ENCODE measurements at places on chromosomes 3 and 15.

GRCh38 chr15:68888419-68888818 is 41.9 kb upstream of the SPESP1 start:
- DNase-seq = peak; percentile 11

GRCh38 chr15:42533246-42533645 is 15.3 kb downstream of the LRRC57 start:
- no peak for DNase-seq

- DNase-seq = no peak
Measured at GRCh38 chr3:17759901-17760300, 17.5 kb upstream of the TBC1D5 start.

DNA sequence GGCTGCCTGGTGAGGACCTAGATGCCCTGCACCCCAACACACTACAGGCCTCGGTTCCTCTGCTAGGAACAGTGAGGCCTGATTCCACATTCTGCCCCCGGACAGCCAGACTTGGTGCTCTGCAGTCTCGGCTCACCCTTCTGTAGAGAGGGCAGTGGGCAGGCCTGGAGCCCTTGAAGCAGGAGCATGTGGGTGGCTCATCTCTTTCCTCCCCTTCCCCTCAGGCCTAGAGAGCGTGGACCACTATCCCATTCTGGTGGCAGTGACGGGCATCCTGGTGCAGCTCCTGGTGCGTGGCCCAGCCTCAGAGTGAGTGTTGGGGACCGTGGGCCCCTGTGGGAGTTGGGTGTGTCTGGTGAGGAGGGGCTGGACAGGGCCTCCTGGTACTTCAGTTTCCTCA is 3.3 kb downstream of the AMIGO3 start:
- DNase-seq = no peak

DNA sequence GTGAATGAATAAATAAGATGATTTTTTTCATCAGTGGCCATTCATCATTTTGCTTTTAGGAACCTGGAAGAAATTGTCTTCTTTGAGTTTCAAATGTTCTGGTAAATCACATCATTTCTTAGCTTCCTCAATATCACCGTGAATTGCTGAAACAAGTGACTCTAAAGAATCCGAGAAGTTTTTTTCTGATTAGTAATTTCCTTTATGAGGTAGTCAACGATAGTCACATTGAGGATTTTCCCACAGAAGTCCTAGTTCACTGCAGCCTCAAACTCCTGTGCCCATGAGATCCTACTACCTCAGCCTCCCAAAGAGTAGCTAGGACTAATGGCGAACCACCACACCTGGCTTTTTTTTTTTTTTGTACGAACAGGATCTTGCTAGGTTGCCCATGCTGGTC is 3.6 kb upstream of the TMPRSS7 start:
- no peak for DNase-seq

DNA sequence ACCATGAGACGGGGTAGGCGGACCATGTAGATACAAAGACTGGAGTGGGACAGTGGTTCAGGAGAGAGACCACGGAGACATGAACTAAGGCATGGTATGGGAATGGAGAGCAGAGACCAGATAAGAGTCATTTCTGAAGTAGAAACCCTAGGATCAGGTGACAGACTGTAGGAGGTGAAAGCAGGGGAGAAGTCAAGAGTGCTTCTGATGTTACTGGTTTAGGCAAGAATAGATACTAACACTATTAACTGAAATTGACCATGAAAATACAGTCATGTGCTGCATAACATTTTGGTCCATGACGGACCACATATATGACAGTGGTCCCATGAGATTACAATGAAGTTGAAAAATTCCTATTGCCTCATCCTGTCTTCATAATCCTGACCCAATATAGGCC is 41.7 kb downstream of the RASGRP1 start:
- no peak for DNase-seq

DNA sequence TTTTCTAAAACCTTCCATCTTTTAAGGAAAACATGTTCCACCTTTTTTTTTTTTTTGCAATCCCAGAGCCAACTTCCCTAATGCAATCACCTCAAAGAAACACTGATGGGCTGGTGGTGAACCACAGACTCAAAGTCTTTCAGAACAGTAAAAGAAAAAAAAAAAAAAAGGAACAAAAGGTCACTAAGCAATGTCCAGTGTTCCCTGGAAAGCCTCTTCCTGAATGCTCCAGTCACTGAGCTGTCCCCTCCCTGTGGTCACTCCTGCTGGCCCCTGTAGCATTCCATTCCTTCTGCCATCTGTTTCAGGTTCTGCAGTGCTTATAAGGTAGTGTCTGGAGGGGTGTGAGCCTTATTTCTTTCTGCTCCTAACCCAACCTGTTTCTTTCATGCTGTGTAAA is 53.3 kb downstream of the AAGAB start:
- no peak for DNase-seq

- no peak for DNase-seq
Measured at GRCh38 chr3:48199117-48199516, 10.9 kb upstream of the CDC25A start.

DNA sequence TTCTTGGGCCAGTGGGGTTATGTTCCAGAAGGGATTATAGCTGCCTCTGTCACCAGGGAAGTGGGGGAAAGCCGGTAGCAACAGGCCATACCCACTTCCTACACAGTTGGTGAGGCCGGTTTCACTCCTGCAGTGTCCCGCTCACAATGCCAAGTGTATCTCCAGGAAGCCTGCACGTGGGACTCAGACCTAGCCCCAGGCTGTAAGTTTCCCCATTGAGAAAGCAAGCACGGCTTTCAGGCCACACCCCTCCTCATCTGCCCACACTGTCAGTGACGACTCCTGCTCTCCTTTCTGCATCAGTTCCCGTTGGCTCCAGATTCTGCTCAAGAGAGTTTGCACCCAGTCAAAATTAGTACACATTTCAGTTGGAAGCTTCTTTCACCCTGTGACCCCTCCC is 51.6 kb upstream of the CPOX start:
- no peak for DNase-seq

- DNase-seq = peak; percentile 43
Measured at GRCh38 chr15:62066663-62067447, at the start of gene C2CD4A. C2CD4A (plus strand) TSS chr15:62066977; CDS start chr15:62067614, 637 bp downstream.

GRCh38 chr3:22016197-22016596 is 265.2 kb upstream of the ZNF385D start:
- DNase-seq = no peak

GRCh38 chr3:176663387-176663786 is 533.9 kb downstream of the TBL1XR1 start:
- DNase-seq = no peak

- no peak for DNase-seq
Measured at GRCh38 chr15:49084285-49084570, 38.0 kb upstream of the SECISBP2L start.

DNA sequence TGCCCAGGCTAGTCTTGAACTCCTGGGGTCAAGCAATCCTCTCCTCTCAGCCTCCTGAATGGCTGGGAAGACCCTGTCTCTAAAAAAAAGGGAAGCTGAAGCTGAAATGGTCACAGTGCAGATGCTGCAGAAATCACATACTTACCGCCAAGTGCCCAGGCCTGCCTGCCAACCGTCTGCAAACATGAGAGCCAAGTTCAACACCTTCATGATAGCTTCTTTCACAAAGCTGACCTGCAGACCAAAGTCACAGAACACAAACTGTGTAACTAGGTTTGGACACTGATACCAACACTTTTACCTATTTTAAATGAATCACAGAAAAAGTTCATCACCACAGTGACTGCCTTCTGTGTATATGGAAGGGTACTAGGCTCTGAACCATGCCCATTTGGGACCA is 22.8 kb upstream of the CYFIP1 start:
- DNase-seq = no peak

- DNase-seq = no peak
Measured at GRCh38 chr15:62929000-62929357, 113.6 kb upstream of the TPM1 start.

GRCh38 chr3:159178209-159178897 is 376.5 kb downstream of the MFSD1 start:
- no peak for DNase-seq

GRCh38 chr3:66598168-66598567 is 97.3 kb upstream of the LRIG1 start:
- no peak for DNase-seq

- DNase-seq = no peak
Measured at GRCh38 chr3:119831022-119831421, 49.1 kb downstream of the NR1I2 start.

- DNase-seq = no peak
Measured at GRCh38 chr3:161038725-161039124, 66.4 kb downstream of the B3GALNT1 start.

DNA sequence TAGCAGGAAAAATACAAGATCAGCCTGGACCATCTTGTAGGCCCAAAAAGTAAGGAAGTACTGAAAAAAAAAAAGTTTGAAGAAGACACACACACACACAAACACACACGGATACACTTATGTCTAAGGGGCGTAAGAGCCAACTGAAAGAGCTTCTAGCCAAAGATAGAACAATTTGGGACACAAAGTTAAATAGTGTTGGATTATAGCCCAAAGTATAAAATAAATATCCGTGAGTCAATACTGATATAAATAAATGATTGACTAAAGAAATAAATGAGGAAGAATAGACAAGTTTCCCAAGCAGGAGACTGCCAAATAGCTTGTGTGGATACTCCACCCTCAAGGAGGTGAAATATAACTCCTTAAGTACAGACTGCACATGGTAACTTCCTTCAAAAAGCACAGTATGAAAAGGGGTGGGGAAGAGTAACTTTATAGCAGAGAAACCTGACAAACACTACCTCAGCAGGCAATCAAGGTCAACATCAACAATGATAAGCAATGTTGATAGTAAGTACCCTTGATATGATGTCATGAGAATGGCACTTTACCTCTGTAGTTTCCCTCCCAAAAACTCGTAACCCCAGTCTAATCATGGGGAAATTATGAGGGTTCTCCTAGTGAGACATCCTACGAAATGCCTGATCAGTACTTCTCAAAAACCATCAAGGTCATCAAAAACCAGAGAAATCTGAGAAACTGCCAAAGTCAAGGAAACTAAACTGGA is 187.3 kb upstream of the ATP11B start:
- no peak for DNase-seq

- no peak for DNase-seq
Measured at GRCh38 chr3:189637750-189638149, 6.6 kb downstream of the TP63 start.

DNA sequence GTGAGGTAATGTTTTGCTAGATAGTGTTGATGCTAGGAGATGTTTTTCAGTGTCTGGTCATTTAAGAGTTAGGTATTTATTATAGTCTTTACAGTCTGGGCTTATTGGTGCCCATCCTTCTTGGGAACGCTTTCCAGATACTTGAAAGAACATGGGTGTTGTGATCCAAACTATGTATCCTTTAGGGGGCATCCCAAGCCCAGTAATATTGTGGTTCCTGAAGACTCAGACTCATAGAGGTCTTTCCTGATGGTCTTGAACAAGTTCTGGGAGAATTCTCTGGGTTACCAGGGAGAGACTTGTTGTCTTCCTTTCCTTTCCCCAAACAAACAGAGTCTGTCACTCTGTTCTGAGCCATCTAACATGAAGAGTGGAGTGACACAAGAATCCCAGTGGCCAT is 99.7 kb upstream of the LRRC3B start:
- no peak for DNase-seq

- DNase-seq = no peak
Measured at GRCh38 chr3:94036909-94037507, 8.6 kb upstream of the STX19 start.

GRCh38 chr3:14389166-14389606 is 13.2 kb upstream of the SLC6A6 start:
- no peak for DNase-seq

DNA sequence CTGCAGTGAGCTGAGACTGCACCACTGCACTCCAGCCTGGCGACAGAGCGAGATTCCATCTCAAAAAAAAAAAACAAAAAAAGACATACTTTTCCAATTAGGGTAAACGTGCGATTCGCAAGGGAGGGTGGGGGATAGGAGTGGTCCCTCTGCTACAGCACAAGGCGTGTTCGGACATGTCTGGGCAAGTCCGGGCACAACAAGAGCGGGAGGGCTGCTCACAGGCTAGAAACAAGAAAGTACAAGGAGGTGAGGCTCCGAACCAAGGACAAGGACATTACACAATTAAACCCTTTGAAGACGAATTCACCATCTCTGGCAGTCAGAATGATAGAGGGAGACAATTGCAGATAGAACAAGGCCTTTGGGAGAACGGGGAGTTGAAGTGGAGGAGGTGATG is 32.2 kb upstream of the BCL2A1 start:
- DNase-seq = no peak

DNA sequence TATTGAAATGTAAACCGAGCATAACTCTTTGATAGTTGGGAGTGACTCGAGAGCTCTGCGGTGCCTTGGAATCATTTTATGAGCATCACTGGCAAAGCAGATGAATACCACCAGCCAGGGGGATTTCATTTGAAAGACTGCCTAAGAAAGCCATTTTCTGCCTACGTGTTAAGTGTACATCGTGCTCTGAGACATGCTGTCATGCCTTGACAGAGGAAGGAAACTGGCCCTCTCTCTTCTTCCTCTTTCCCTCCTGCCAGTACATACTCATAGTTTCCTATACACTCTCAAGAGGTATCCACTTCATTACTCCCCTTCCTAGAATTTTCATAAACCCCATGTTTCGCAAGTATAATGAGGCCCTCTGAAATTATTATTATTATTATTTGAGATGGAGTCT is 8.8 kb downstream of the BCL2A1 start:
- no peak for DNase-seq

DNA sequence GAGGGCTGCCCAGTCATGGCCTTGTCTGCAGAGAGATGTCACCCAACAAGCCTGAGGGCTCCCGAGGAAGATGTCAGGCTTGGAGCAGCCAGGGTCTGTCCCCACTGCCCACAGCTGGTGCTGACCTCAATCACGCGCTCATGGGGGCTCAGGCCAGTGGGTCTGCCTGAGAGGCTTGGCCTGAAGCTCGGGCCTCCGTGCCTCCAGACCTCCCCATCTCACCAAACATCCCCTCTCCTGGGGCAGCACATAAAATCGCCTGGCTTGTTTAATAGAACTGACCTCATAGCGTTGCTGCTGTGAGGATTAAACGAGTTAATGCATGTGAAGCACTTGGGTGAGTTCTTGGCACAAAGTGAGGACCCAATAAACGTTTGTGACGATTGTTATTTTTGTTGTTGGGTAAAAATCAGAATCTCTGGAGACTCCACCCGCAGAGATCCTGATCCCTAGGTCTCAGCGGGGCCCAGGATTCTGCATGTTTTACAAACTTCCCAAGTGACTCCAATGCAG is 3.5 kb downstream of the LRRC15 start:
- DNase-seq = no peak

DNA sequence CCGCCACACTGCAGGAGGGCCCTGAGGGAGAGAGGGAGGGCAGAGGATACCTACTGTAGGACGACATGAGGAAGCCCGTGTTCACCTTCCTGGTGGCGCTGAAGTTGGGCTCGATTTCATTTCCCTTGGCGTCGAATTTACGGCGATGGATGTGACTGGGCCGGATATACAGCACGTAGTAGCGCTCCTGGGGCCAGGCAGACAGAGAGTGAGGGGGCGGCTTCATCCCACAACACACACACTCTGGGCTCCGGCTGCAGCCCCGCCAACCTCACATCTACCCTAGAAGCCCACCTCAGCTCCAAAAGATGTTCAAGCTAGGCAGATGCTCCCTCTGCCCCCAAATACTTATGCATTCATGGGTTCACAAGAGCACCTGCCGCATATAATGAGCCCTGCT is 4.5 kb downstream of the ARPIN start:
- no peak for DNase-seq

- peak; percentile 55 for DNase-seq
Measured at GRCh38 chr3:72665701-72666446, 182.4 kb downstream of the SHQ1 start.
